HS-27A (cell line): ENCODE measurements at places on chromosomes 13 and 19.

DNA sequence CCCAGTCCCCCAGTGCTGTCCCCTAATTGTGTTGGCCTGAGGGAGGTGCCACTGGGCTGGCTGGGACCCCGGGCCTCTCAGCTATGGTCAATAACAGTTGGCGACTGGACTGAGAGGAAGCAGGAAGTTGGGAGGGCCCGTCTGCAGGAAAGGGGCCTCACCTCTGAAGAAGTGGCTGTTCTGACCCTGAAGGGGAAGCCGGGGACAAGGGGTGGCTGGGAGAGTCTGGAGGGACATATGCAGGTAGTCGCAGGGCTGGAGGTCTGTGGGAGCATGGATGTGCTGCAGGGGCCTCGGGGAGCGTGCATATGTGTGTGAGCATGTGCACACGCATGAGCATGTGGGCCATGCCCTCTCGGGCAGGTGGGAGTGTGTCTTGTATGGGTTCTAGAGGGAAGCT, 5.9 kb downstream of the PKN1 start:
- no peak for DNase-seq

DNA sequence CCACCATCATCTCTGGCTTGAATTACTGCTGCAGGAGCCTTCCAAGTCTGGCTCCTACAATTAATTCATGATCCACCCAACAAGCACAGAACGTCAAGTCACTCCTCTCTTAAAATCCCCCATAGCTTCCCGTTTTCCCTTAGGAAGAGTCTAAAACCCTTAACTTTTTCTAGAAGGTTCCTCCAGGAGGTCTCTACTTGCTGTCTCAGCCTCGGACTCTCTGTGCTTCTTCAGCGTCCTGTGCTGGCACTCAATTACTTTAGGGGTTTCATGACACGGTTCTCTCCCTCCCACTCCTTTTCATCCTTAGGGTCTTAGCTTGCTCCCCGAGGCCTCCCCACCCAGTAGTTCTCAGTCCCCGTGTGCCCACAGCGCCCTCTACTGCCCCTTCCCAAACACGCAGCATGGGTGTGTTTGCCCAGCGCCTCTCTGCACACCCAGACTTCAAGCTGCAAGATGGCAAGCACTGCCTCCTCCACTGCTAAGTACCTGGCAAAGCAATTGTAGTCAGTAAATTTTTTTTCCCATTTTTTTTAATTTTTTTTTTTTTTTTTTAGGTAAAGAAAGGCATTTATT, 25.8 kb upstream of the MAP3K10 start:
- DNase-seq: no peak

GRCh38 chr13:105920370-105920769, 615.1 kb downstream of the EFNB2 start:
- no peak for DNase-seq

DNA sequence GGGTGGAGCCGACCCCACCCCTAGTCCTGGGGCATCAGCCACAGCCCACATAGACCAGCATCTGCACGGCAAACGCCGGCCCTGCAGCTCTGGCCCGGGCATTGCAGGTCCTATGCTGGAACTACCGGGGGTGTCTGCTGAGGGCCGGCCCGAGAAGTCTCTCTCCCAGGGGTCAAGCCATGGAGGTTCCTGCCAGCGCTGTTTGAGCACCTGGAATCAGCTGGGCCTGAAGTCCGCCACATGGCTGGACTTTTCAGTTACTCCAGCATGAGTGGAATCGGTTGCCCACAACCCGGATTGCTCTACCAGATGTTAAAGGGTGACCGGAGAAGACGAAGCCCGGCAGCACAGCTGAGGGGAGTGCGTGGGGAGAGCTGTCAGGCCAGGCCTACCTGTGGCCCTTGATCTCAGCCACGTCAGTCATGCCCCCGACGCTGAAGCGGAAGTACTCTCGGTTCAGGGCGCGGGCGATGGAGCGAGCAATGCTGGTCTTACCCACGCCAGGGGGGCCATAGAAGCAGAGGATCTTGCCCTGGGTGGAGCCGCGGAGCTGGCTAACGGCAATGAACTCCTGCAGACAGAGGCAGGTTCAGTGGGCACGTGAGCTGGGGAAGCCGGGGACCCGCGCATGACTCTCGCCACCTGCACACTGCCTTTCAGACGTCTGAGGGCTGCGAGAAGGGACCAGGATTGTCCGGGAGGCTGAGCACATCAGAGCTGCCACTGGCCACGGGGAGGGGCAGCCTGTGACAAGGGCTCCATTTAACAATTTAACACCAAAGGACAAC, 8.7 kb downstream of the RPL36 start:
- no peak for DNase-seq

DNA sequence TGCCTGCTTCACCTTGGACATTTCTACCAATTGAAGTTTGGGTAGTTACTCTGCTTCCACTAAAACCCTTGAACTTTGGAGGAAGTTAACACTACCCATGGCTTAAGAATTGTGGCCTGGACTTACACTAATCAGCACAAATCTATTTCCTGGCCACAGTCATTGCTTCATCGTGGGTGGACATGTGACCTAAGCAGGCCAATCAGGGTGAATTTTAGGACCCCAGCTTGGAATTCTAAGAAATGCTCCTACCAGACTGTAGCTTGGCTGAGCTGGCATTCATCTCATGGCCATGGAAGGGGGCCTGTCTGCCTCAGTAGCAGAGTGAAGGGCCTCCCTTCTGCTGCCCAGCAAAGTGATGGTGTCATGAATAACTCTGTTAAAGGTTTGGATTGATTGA, 58.3 kb upstream of the SLC15A1 start:
- DNase-seq: no peak

DNA sequence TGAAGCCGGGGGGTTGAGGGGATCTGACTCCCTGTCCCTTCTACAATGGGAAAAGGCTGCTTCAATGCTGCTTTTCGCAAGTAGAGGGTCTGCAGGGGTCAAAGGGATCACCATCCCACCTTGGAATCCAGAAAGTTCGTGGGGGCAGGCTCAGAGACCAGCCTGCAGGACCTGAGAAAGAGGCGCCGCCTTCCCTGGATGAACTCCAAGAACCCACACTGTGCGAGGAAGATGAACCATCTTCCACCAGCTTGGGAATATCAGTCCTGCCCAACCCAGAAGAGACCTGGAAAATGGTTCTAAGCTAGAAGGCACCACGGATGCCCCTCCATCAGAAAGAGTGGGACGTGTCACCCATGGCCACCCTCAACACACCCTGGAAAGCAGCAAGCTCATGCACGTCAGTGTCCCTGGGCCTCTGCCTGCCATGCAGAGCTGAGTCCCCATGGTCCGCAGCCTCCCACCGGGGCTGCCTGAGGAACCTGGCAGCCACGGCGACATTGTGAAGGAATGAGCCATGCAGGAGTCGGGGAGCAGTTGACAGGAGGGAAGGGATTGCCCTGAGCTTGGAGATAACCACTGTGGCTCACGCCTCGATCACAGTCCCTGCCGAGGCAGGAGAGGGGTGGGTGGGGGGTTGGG, 14.6 kb downstream of the RAB3D start:
- DNase-seq: no peak

DNA sequence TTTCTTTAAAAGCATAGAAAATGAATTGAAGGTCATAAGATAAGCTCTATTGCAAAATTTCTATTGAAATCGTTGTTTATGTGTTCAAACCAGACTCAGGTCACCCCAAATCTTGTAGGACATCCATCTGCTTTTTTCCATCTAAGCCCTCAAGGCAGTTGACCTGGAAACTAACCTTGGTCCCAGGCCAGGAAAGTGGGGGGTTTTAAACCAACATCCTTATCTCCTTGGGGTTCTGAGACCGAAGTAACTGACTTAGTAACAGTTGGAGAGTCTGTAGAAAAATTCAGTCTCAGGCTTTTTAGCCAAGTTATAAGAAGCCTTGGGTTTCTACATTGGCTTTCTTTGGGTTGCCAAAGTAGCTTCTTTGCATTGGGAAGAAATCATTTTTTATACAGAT, 23.4 kb downstream of the ZNF507 start:
- no peak for DNase-seq
